D341Med (cell line): ENCODE measurements at places on chromosomes 3 and 15.

- no peak for DNase-seq
Measured at GRCh38 chr3:108527109-108527508, 16.7 kb upstream of the MYH15 start.

DNA sequence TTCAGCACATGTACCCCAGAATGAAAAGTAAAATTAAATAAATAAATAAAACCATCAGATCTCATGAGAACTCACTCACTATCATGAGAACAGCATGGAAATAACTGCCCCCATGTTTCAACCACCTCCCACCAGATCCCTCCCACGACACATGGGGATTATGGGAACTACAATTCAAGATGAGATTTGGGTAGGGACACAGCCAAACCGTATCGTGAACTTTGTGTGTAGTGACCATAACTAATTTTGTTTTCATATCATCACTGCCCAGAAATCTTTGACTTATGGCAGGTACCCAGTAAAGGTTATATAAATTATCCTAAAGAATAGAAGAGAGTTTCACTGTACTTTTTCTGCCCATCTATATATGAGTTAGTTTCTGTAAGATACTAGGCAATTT is 766.5 kb downstream of the ROBO1 start:
- no peak for DNase-seq

- DNase-seq: peak; percentile 85
Measured at GRCh38 chr15:45522328-45523165, at the start of gene SLC30A4. TSS of gene SLC30A4 (minus strand) at chr15:45522755. CDS start at chr15:45522354, 401 bp downstream.

- DNase-seq: no peak
Measured at GRCh38 chr15:68592054-68592453, 13.3 kb downstream of the CORO2B start.

GRCh38 chr3:120506828-120507774 is 56.3 kb upstream of the FSTL1 start:
- DNase-seq: peak; percentile 37

- DNase-seq: no peak
Measured at GRCh38 chr3:86982883-86983282, 8.1 kb downstream of the VGLL3 start.

DNA sequence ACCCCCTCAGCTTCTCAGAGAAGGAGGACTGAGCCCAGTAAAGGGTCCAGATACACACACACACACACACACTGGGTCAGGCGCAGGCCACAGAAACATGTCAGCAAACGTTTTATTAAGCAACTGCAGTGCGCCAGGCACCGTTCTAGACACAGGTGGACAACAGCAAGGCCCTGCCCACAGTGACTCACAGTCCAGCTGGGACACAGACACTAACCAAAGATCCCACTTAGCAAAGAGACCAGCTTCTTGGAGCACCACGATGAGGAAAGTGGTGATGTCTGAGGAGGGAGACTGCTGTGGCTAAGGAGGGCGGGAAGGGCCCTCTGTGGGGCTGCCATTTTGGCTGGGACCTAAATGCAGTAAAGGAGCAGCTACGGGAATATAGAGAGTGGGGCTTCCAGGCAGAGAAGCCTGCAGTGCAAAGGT is 2.8 kb upstream of the VILL start:
- no peak for DNase-seq

GRCh38 chr3:63015614-63016309 is 140.5 kb upstream of the CADPS start:
- DNase-seq: peak; percentile 62

GRCh38 chr3:138188013-138188730 is 1.1 kb downstream of the ARMC8 start:
- no peak for DNase-seq

- no peak for DNase-seq
Measured at GRCh38 chr3:46508850-46509591, 11.2 kb downstream of the RTP3 start.

DNA sequence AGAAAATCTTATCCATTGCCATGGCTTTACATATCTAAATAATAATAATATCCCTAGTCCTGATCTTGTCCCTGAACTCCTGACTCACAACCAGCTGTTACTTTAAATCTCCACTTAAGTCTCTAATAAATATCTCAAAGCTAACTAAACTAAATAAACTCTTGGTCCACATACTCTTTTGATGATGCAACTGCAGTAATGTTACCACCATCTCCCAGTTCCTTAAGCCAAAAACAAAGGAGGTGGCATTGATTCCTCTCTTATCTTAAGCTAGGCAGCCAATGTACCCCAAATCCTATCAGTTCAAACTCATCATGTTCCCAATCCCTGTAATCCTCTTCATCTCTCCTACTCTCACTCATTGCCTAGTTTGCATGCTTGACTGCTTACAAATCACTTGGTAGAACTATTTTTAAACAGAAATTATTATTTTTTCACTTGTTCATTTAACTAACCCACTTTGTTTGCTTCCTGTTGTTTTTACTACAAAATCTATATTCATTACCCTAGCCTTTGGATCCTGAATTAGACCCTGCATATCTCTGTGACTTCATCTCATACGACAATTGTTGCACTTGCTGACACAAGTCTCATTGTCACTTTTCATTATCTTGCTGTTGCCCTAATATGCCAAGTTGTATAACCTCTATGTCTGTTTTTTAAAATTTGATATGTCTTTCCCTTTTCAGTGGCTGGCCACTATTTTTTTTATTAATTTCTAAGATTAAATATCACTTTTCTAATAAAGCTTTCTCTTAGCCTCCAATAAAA is 462.2 kb downstream of the ZPLD1 start:
- DNase-seq: no peak

DNA sequence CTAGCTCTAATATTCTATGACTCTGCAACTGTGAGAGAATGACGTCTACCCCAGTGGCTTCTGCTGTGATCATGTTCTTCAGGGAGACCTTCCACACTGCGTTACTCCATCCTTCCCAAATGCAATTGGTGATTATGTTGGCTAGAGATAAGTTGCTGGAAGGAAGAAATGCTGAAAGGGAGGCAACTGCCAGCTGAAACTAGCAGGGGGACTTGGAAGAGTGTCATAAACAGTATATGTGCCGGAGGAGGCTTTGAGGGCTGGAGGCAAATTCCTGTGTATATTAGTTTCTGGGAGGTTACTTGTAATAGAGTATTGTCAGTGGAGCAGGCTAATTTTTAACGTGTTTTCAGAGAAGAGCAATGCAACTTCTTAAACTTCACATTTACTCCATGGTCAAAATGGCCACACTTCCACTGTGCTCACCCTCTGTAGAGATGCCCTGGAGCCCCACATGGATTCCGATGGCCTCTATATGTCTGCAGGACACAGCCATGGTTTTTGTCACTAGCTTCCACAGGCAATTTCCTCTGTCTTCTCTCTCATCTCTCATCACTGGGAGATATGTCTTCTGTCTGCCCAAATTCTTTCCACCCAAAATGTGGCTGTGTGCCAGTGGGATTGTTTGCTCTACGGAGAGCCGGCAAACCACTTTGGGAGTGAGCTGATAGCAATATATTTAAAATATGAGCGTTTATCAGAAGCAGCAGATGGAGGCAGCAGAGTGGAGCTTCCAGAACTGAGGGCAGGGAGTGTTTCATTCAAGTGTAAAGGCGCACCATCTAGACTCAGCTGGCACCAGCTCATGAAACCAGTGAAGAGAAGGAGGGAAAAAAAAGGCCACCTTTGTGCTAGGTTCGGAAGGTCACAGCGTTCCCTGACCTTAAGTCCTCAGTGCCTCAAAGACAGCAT is 13.3 kb upstream of the CD47 start:
- DNase-seq: no peak

DNA sequence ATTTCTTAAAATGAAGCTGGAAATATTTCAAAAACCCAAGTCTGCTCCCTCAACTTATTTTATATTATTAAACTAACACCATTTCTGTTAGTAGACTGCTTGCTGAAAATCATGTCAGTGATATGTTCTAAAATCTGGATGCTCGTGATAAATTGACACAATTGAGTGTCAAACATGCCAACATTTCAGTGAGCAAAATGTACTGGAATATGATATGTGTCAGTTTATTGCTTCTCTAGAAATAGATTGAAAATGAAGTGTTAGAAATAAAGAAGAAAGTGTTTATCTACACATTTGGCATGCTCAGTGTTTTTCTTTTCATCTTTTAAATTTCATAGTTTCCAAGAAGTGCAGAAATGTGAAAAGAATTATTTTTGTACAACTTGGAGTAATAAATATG is 624.6 kb downstream of the SI start:
- DNase-seq: no peak

- DNase-seq: no peak
Measured at GRCh38 chr15:76309601-76310330, 1.5 kb downstream of the ETFA start.

GRCh38 chr3:173275740-173276139 is 121.8 kb upstream of the NLGN1 start:
- DNase-seq: no peak

- no peak for DNase-seq
Measured at GRCh38 chr15:68184616-68185480, 20.3 kb downstream of the CALML4 start.
